ENCODE measurements at places on chromosomes 7 and 10.

GRCh38 chr10:102449321-102450123 lies 1.8 kb downstream of the C10orf95 start:
- DNase-seq = peak; percentile 55

DNA sequence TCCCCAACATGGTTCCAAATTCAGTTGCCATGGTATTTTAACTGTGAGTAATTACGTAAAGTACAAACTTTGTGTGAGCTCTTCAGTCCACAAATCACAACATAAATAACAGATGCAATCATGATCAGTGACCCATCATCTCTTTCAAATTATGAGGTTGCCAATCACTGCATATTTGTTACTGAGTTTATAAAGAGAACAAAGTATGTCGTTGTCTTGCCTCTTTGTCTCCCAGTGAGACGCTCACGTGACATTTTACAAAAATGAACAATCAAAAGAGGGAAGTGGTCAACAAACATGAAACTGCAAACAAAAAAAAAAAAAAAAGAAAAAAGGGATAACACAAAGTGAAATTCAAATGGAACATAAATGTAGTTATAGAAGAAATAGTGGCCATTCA lies 122.7 kb upstream of the PDSS1 start:
- DNase-seq = no peak

DNA sequence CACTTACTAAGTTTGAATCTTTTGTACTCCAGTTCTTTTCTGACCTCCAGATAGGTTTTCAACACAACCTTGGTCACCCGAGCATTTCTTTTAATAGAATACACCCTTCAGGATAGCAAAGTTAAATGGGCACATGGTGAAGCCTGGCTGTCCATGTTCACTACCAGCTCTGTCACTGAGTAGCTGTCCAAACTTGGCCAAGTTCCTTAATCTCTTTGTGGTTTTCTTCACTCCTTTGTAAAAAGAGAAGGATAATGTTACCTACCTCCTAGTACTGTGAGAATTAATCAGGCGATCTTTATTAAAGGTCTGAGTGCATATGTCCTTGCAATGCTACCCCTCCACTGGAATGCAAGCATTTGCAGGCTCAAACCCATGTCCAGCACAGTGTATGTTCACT lies 128.1 kb upstream of the PTPRZ1 start:
- DNase-seq = no peak

DNA sequence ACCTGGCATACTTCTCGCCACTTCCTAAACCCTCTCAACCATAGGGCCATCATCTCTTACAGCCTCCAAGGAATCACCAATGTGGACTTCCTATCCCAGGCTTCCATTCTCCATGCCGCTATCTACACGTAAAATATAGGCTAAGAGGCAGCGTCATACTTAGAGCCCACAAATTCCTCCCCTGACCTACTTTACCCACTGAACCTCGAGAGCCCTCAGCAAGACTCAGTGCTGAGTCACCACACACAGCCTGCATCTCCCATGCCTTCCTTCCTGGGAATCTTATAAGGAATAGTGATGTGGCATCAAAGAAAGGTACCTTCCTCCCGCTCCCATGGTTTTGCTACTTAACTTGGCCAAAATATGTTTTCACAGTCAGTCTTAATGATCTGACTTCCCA lies 435.6 kb upstream of the NFE2L3 start:
- no peak for DNase-seq

- DNase-seq = no peak
Observed at GRCh38 chr10:99080275-99080945, 155.2 kb downstream of the HPSE2 start.

Data from tibial nerve (tissue), 4 donors.